T-helper 22 cell (primary cell): ENCODE measurements at places on chromosomes 3 and 15.

GRCh38 chr15:58465866-58466517, 34.2 kb downstream of the LIPC start:
- DNase-seq: no peak

- no peak for DNase-seq
These were observed 70.7 kb downstream of the SRGAP3 start for GRCh38 chr3:9178697-9179096.

GRCh38 chr3:100024520-100025303, 89.6 kb downstream of the FILIP1L start:
- no peak for DNase-seq

- DNase-seq: no peak
These were observed 15.0 kb downstream of the PRR23E start for GRCh38 chr3:127207727-127208482.

DNA sequence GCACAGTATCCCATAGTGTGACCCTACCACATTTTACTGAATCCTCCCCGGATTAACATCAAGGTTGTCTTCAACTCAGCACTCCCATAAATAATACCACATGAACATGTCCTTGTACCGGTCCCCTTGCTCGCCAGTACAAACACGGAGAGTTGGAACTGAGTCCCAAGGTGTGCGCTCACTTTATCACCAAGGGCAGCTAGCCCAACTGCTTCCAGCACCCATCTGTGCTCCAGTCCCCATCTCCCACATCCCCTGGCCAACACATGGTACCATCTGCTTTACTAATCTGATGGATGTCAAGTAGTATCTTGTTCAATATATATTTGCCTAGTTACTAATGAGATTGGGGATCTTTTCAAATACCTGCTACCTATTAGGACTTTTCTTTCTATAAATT, 64.7 kb downstream of the ISG20 start:
- no peak for DNase-seq

GRCh38 chr3:191775451-191776233, 314.7 kb downstream of the PYDC2 start:
- DNase-seq: no peak

DNA sequence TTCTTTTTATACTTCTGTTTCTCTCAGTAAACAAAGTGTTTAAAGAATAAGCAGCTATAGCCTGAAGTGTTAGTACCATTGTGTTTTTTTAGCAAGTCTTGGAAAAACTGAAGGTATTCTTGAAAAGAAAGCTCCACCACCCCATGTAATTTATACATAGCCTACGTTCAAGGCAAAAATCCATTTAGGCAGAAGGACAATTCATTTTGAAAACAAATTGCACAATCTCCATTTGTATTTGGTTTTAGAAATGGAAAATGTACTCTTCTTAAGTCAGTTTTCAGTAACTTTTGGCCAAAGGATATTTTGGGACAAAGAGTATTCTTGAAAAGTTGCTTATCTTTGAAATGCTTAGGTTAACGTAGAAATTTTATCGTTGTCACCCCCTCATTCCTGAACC, 34.5 kb downstream of the PTPRG start:
- no peak for DNase-seq

DNA sequence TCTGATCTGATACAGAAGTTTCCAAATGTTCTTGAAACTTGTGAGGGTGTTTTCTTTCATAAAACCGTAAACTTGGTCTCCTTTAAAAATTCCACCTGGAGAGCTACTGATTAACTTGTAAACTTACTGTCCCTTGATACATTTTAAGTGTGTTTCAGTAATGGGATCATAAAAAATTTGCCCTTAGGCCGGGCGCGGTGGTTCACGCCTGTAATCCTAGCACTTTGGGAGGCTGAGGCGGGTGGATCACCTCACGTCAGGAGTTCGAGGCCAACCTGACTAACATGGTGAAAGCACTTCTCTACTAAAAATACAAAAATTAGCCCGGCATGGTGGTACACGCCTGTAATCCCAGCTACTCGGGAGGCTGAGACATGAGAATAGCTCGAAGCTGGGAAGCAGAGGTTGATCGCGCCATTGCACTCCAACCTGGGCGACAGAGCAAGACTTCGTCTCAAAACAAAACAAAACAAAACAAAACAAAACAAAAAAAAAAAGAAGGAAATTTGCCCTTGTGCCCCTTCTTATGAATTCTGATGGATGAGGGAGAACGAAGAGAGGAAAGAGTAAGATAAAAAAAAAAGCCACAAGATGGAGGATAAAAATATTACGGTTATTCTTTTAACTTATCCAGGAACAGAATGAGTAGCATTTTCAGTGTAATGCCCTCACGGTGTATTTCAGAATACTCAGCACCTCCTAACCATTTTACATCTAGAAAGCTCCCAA, 32.1 kb upstream of the AP4E1 start:
- no peak for DNase-seq

GRCh38 chr15:66070220-66070934, 183.2 kb downstream of the MEGF11 start:
- no peak for DNase-seq

- DNase-seq: no peak
These were observed 55.3 kb upstream of the SLC6A1 start for GRCh38 chr3:10937141-10937825.

DNA sequence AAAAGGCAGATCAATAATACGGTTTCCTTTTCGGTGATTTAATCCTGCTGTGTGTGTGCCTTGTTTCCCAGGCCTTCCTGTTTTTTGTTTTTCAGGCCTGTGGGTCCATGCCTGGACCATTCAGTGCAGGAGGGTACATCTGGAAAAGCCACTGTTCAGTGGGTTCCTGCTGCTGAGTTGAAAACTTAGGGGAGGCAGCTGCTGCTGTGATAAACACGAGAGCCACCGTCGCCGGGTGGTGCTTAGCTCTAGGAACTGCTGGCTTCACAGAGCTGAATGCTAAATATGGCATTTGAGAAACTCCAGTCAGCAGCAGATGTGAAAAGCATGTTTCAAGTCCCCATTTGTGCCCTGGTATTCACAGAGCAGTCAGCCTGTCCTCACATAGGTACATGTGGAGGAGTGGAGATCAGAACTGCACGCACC, 44.0 kb downstream of the SYNM start:
- no peak for DNase-seq

DNA sequence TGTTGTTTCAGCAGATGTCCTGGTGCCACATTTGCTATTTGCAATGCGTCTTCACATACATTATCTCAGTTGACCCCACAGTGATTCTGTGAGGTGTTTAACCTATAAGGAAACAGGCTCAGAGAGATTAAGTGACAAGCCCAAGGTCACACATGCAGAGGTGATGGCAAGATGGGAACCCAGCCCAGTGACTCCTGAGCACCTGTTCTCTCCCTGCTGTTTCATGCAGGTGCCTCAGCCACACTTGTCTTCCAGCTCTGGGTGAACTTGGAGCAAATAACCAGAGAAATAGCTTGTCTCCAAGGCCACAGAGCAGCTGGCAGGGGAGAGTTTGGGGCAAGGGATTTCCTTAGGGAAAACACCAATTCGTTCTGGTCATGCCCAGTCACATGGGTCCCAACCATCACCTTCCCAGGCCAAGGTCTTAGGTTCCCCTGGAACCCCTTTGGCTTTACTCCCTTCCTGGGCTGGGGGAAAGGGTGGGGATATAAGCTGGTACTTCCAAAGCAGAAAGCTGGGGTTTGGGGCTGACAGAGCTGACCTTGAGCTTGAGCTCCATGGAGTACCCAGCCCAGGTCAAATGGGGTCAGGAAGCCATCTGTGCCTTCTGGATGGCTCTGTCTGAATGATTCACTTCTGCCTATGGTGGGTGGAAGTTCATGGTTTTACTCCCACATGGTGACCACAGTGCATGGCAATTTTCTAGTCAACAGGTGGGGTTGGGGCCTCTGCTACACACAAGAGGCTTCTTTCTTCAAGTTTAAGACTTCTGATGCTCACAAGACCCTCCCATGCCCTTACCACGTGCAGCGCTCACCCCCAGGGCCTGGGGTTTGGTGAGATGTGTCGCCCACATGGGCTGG, 22.4 kb downstream of the LIPC start:
- no peak for DNase-seq

DNA sequence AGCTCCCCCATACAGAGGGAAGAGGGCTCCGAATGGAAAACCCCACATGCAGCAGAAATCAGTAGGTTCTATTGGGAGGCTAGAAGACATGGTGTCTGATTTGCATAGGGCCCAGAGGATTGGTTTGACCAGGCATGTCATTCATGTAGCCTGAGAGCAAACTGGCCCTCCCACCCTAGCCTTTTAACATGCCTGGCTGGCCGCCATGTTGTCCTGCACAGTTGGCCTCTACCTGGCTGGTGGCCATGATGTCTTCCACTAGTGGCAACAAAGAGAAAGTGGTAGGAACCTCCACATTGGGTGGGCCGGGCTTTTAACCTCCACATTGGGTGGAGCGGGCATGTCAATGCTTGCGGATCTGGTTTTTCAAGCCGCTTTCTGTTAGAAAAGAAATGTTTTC, 312.1 kb downstream of the TAFA4 start:
- DNase-seq: no peak

GRCh38 chr3:39977058-39977794, 167.8 kb downstream of the MYRIP start:
- DNase-seq: no peak

- DNase-seq: no peak
These were observed 19.5 kb downstream of the TKT start for GRCh38 chr3:53236112-53236841.

DNA sequence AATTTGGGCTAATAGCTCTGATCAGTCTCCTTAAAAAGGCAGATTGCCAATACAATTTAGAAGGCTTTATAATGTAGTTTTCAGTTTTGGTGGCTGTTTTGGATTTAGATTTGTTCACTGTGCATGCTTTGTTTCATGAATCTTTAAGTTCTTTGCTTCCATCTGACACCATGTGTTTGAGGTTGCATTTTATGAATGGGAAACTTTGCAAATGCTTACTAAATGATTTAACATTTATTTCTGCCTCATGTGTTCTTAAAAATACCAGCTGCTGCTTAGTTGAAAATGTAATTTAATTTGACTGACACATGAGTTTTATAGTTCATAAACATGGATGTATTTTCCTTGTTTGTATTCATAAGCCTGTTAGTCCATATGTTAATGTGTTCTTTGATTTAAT, 78.6 kb downstream of the RNF13 start:
- DNase-seq: no peak

- no peak for DNase-seq
These were observed 22.4 kb downstream of the LYZL4 start for GRCh38 chr3:42387802-42388651.

GRCh38 chr15:25189551-25189950, 234.8 kb downstream of the SNRPN start:
- DNase-seq: no peak
